Amniotic epithelial cell (primary cell): ENCODE measurements at places on chromosomes 2 and 18.
A peak's percentile ranks its signal among the peaks of the same experiment; 100 is the strongest.

GRCh38 chr18:21958707-21959450 is 210.5 kb upstream of the GATA6 start:
- no peak for DNase-seq

DNA sequence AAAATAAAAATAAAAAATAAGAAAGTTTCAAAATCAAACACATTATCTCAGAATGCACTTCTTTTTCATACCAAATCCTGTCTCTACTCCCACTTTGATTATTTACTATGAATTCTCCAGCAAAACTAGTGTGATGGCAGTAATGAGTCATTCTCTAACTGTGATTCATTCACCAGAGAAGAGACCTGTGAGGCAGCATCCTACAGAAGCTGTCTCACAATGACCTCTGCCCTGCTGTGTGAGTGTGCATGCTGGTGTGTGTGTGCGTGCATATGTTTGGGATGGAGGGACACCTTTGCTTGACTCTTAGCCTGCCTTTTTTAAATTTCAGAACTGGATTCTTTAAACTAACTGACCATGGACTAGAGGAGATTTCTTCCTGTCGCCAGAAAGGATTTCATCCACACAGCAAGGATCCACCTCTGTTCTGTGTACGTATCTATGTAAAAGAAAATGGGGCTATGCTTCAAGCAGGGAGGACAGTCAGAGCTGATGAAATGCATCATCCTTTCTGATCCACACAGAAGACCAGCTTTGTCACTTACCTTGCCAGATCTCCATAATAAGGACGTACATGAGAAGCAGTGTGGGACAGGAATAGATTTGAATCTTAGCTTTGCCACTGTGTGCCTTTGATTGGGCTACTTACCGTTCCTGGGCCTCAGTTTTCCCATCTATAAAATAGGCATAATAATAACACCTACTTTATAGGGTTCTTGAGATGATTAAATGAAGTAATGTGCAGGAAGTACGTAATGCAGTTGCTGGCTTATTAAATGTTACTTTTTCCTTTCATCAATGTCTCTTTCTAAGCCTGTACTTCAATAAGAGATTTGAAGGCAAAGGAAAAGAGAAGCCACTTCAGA is 31.2 kb downstream of the STAMBP start:
- peak; percentile 86 for DNase-seq

DNA sequence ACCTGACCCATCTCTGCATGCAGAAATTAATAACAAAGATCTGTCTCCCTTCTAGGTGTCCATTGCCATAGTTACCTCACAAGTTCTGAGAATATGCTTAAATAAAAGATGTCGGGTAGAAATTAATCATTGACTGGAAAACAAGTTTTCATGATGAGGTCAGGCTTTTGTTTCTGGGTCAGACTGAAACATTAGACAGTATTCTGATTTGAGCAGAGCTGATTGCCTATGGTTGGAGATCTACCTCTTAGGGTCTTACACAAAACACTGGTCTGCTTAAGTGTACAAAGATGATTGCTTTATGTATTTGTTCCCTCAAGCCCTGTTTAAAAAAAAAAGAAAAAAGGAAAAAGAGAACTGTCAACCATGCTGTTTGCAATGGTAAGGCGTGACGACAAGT is 956.4 kb downstream of the CPS1 start:
- no peak for DNase-seq

- no peak for DNase-seq
Observed at GRCh38 chr2:233492078-233492477, 74.5 kb downstream of the USP40 start.

GRCh38 chr18:76391746-76392145 is 103.3 kb downstream of the ZNF516 start:
- no peak for DNase-seq

DNA sequence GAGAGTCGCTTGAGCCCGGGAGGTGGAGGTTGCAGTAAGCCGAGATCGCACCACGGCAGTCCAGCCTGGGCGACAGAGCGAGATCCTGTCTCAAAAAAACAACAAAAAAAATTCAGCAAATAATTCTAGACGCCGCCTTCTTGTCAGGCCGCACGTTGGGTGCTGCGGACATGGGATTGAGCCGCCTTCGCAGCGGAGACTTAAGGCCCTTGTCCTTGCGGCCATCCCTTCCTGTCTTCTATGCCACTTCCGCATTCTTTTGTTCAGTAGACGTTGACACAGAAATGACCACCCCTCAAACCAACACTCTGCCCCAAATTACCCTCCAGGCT is 15.8 kb downstream of the PTPN18 start:
- peak; percentile 25 for DNase-seq

- DNase-seq, result no peak
Observed at GRCh38 chr2:185188656-185189055, 549.9 kb upstream of the FSIP2 start.

- DNase-seq, result peak; percentile 7
Observed at GRCh38 chr2:192090911-192091310, 103.8 kb downstream of the TMEFF2 start.

DNA sequence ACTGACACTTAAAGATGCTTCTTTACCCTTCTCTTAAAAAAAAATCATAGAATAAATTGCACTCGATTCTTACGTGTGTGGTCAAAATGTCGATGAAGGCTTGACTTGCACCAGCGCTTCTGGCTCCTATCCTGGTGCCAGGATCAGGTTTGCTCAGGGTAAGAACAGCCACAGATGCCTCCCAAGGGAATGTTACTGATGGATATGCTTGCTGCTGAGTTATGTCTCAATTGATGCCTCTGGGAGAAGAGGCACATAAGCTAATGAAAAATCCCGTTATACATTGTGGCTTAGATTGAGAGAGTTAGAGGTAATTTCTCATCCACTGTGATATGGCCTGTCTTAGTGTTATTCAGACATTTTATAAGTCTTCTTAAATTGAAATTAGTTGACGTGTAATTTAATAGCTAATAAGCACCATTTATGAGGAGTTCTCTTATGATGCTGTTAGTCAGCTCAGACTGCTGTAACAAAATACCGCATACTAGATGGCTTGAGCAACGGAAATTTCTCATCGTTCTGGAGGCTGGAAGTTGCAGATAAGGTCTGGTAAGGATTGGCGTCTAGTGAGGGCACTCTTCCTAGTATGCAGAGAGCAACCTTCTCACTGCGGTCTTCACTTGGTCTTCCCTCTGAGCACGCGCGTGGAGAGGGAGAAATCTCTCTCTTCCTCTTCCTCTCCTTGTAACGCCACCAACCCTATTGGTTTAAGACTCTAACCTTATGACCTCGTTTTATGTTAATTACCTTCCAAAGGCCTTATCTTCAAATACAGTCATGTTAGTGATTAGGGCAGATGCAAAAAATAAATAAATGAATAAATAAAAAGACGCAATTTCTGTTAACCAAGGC is 116.6 kb upstream of the NOSTRIN start:
- DNase-seq, result peak; percentile 99

DNA sequence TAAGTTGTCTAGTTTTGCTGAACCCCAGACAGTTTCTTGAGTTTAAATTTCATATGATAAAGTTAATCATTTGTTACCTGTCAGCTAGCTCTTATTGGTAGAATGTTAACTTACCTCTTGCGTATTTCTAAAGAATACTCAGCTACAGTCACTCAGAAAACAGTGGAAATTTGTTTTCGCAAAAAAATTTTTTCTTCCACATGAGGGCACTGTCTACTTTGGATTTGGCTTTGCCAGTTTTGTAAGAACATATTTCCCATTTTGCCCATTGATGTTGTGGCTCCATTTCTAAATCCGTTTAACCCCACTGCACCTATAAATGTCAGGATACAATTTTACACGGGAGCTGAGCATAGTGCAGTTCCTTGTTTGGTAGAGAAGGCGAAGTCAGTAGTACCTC is 19.1 kb upstream of the GCFC2 start:
- no peak for DNase-seq

- DNase-seq, result no peak
Observed at GRCh38 chr2:84276590-84277255, 182.4 kb downstream of the SUCLG1 start.

DNA sequence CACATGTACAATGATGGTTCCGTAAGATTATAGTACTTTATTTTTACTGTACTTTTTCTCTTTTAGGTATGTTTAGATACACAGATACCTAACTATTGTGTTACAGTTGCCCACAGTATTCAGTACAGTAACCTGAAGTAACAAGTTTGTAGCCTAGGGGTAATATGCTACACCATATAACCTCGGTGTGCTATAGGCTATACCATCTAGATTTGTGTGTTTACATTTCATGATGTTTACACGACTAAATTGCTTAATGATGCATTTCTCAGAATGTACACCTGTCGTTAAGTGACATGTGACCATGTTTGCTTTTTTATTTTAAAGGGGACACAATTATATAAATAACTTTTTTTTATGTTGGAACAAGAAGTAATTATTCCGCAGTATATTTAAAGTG is 34.5 kb downstream of the PIK3C3 start:
- DNase-seq, result no peak

DNA sequence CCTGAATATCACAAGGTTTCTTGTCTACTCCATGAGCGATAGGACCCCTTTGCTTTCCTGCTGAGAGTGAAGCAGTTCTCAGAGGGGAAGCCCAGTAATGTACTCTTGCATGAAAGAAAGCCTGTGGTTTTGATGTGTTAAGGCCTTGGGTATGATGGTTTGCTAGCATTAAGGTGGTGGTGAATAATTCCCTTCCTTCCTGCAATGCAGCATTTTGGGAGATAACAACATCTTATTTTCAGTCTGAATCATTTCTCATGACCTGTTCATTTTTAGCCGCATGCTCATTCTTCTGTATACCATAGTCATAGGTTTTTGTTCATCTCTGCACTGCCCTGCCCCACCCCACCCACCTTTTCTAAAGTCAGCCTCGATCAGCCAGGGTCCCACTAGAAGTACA is 66.2 kb downstream of the HNMT start:
- DNase-seq, result peak; percentile 98

DNA sequence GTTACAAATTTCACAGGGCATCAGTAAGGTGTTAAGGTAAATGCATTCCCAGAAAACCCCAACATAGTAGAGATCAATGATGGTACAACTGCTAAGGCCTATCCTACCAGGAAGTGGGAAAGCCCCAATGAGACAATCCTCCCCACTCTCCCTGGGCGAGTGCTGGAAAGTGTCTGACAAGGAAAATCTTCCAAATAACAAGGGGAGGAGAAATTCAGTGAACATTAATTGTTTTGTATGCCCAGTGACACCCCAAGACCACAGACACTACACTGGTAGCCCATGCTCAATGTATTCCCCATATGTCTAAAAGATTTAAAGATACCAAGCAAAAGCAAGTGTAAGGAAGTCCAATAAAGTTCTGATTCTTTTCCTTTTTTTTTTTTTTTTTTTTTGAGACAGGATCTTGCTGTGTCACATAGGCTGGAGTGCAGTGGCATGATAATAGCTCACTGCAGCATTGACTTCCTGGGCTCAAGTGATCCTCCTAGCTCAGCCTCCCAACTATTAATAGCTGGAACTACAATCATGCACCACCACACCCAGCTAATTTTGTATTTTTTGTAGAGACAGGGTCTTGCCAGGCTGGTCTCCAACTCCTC is 24.7 kb downstream of the B4GALT6 start:
- no peak for DNase-seq

DNA sequence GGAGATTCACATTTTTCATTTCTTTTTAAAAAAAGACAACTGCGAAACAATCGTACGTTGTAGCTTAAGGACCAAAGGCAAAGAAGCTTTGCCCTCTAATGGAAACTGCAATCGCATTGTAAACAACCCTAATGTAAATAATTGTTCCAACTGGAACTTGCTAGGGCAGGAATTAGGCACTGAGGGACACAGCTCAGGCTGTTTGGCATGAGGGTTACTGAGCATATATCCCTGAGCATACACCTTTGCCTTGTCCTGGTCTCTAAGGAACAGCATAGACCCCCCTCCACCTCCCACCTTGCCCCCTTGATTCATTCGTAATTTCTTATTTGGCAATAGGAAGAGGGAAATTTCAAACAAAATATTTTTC is 396.4 kb downstream of the LNPK start:
- no peak for DNase-seq

DNA sequence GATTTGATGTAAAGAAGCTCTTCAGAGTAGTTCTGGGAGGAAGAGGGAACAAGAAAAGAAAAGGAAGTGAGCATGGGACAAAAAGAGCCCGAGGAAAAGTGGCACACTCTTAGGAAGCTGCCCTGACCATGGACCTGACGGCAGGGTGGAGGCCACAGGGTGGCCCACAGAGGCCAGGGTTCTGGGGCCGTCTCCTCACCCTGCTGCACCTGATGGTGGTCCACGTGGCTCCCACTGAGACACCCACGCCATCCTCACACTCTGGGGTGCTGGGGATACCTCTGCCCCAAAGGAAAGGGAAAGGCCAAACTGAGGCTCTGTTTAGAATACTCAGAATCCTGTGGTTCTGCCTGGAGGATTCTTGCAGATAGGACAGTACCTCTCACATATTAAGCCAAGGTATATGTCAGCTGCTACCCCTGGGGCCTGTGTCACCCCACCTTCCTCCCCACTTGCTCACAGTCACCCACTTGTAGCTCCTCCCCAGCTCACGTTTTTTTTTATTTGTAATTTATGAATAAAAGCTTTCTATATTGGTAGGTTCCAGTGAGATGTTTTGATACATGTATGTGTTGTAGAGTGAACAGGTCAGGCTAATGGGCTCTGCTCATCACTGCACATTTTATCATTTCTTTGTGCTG is 171.1 kb downstream of the LDLRAD4 start:
- no peak for DNase-seq

GRCh38 chr18:27983780-27984179 is 193.2 kb downstream of the CDH2 start:
- DNase-seq, result no peak

GRCh38 chr2:10400568-10400977 is 47.6 kb downstream of the ODC1 start:
- DNase-seq, result no peak

DNA sequence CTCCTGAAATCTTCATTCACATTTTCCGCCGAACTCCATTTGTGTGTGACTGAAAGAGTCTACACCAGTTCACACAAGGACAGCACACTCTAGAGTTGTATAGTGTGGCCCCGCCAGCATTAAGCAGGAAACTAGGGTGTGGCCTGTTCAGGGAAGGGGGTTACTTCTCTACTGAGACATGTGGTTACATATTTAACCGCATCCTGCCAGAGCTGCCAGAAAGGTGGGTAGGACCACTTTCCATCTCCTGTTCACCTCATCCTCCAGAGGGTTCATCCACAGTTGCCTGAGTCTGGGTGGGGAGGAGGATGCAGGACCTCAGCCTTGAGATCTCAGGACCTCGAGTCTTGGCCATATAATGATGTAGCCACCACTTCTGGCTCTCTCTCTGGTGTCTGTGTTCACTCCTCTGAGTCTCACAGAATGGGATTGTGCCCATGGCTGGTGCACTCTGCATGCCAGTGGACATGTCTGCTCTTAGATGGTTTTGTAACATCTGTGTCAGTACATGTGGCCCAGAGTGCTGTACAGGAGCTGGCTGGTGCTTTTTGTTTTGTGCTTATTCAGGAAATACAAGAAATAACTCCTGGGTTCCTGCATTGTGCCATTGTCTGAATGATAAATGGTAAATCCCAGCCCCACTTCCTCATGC is 7.7 kb upstream of the SP140L start:
- DNase-seq, result no peak
